ENCODE measurements at places on chromosomes 1 and 21.

DNA sequence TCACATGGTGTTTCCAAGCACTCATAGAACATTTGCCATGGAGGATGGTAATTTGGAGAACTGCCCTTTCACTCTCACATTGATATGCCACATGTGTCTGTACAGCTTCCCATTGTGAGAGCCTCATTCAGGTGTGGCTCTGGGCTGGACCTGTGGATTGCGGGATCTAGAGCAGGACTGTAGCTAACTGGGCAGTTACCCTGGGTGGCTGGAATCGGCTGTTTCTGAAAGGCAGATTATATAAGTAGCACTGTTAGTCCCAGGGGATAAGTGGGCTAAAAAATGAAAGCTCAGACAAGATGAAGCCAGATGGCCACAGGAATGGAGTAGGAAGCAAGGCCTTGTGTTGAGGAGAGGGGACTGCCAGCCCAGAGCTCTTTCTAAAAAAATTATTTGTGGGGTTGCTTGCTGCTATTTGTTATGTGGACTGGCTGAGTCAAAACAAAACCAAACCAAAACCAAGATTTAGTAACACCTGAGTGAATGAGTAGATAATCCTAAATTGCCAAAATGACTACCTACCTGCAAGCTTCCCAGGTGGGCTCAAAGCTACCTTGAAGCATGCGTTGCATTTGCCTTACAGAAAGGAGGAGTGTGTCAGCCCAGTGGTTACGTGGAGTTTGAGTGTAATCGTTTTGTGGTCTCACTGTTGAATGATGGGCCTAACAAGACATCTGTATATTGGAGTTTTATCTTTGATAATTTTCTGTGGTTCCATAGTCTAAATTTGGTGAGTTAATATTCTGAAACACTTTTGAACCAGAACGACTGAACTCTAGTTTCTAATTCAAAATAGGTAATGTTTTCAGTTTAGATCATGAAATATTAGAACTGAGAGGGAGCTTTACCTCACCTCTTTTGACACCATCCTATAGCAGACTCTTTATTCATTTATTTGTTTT lies 58.0 kb downstream of the SDCCAG8 start:
- no peak for DNase-seq

GRCh38 chr1:175174309-175175102 lies 18.1 kb downstream of the KIAA0040 start:
- DNase-seq = no peak

- DNase-seq = no peak
Measured at GRCh38 chr1:41024953-41025352, 3.4 kb upstream of the SLFNL1 start.

DNA sequence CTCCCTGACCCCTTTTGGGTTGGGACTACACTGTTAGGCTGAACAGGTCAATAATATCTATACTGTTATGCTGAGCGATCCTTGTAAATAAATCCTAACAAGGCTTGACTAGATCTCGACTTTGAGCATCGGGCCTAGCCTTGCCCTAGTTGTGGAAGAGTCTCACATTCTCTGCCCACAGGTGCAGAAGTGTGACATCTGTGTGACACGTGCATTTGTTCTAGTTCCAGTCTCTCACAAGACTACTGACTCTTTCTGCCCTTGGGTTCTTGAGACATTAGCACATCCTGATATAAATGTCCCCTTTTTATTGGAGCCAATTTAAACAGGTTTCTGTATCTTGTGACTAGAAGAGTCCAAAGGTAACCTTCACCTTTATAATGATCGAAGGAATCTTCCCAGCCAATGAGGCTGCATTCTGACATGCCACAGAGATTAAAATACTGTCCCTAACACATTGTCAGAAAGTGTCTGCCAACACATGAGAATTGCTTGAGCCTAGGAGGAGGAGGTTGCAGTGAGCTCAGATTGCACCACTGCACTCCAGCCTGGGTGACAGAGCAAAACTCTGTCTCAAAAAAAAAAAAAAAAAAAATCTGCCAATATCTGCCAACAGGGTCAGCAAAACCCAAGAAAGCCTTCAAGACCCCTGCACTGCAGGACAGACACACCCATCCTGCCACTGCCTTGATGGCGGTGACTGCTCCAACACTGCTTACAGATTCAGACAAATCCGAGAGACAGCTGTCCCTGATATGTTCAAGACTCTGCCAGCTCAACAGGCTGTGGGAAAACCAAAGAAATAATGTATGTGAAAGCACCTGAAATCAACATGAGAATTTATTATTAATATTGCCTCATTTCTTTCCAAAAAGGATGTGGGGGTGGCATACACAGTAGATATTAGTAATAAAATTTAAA lies 56.5 kb upstream of the PSEN2 start:
- no peak for DNase-seq

DNA sequence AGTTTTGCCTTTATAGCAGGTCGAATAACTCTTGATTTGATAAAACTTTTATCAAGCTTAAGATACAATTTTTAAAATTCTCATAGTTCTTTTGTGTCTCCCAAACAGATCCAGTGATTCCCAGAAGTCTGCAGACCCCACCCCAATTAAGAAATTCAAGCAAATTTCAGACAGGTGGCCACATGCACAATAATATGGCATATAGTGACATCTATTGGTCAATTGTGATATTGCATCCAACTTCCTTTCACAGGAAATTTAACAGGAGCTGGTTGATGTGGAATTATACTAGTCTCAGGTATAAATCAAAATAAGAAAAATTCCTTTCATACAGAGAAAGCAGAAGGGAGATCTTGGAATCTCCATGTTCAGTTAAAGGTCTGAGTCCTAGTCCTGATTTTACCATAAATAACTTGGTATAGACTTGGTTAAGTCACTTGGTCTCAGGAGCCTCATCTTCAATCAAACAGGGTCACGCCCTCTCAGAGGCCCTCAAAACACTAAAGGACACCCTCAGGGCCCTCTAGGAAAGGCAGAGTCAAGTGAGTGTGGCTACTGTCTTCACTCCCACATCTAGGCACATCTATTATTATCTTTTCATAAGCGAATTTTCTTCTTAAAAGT lies 24.1 kb downstream of the PIGM start:
- no peak for DNase-seq

- DNase-seq = no peak
Measured at GRCh38 chr1:226312065-226312464, 3.1 kb upstream of the LIN9 start.

DNA sequence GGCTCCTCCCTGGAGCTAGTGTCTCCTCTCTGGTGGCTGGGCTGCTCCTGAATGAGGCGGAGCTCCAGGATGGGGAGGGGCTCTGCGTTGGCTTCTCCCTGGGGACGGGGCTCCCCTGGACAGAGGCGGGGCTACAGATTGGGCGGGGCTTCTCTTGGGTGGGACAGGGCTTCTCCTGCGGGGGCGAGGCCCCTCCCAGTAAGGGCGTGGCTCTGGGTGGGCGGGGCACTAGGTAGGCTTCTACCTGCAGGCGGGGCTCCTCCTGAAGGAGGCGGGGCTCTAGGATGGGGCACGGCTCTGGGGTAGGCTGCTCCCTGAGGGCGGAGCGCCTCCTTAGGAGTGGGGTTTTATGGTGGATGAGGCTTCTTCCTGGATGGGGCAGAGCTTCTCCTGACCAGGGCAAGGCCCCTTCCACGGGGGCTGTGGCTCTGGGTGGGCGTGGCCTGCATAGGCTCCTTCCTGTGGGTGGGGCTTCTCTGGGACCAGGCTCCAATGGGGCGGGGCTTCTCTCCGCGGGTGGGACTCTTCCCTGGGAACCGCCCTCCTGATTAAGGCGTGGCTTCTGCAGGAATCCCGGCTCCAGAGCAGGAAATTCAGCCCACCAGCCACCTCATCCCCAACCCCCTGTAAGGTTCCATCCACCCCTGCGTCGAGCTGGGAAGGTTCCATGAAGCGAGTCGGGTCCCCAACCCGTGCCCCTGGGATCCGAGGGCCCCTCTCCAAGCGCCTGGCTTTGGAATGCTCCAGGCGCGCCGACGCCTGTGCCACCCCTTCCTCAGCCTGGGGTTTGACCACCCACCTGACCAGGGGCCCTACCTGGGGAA lies 22.7 kb upstream of the ARF1 start:
- peak; percentile 75 for DNase-seq

- peak; percentile 36 for DNase-seq
Measured at GRCh38 chr1:245956225-245956624, 550.9 kb downstream of the SMYD3 start.

DNA sequence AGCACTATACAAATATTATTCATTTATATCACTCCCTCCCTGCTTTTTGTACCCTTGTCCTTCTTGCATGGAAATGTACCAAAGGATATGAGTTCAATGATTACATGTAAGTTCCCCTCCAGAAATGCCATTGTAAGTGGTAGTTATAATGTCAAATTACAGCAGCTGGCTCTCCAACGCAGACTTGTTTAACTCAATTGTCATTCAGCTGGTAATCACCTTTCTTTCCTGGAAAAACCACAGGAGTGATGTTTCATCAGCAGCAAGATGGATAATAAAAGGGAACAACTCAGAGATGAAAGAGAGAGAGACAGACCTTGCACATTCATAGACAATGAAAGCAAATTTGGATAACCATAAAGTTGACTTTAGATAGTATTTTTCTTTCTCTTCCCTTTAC lies 578.6 kb upstream of the PBX1 start:
- no peak for DNase-seq

DNA sequence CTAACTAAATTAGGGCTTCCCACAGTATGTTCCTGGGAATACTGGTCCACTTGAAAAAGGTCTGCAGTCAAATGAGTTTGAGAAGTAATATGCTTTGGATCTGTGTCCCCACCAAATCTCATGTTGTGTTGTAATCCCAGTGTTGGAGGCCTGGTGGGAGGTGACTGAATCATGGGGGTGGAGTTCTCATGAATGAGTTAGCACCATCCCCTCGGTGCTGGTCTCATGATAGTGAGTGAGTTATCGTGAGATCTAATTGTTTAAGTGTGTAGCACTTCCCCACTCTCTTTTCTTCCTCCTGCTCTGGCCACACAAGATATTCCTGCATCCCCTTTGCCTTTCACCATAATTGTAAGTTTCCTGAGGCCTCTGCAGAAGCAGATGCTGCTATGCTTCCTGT lies 16.9 kb upstream of the DMRTB1 start:
- no peak for DNase-seq

DNA sequence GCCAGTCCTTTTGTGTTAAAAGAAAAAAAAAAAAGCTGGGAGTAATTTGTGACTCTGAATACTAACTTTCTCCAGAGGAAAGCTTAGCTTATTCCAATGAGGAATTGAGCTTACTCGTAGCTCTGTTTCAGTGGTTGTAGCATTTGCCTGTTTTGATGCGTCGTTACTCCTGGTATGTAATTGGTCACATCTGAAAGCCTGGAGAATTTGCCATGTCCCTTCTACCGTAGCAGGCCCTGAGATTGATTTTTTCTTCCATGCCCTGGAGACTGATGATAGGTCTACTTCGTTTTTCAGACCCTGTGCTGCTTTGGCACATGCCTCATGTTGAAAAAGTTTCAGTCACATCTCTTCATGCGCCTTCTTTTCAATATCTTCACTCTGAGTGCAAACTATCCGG lies 1103.0 kb downstream of the PLA2G4A start:
- no peak for DNase-seq

DNA sequence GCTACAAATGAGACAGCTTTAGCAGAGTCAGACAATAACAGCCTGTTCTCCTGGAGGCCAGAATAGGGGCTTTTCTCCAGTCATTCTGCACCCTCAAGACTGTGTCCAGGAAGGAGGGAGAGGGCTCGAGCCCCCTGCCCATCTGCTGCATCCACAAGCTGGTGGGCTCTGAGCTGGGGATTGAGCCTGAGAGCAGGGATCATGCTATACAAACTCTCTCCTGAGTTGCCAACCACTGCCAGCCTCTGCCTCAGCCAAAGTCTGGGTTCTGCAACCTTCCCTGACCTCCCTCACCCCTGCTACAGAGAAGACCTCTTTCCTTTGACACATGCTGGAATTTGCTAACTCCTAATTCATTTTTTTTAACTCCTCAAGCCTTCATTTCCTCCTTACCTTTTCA lies 14.8 kb upstream of the PPM1J start:
- DNase-seq = no peak

GRCh38 chr1:188127507-188127906 lies 1298.8 kb downstream of the PLA2G4A start:
- no peak for DNase-seq

GRCh38 chr1:187951817-187952216 lies 1123.1 kb downstream of the PLA2G4A start:
- no peak for DNase-seq

DNA sequence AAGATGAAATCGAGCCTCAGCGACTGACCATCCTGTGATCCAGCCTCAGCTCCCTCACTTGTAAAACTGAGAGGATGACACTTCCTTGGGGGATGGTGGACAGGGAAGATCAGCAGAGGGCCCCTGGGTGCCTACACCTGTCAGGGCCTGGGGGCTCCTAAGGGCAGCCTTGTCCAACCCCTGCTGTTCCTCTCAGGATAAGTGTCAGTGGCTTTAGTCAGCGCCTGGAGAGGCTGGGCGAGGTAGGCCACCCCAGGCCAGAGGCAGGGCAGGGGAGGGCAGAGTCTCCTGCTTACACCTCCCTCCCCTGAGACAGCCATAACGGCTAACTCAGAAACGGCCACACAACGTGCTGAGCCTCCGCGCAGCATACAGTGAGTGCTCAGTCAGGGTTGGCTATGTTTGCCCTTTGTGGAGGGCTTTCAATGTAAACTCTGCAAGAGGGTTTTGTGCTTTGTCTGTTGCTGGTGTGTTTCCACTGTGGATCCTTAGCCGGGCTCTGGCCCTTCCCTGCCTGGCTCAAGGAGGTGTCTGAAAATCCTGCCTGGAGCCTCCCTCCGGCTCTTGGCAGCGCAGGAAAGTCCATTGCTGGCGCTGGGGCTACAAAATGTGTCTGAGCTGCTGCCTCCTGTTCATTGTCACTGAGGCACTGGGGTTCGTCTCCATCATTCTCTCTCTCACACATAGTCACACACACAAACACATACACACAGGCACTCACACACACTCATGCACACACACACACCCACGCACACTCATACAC lies 588.4 kb downstream of the PTPRU start:
- DNase-seq = no peak

GRCh38 chr1:104406728-104407127 lies 657.0 kb downstream of the AMY1C start:
- DNase-seq = no peak

GRCh38 chr1:20932437-20932977 lies 145.4 kb upstream of the HP1BP3 start:
- no peak for DNase-seq

GRCh38 chr21:44574457-44575306 lies 1.2 kb downstream of the KRTAP10-4 start:
- DNase-seq = peak; percentile 28

GRCh38 chr1:41789661-41790330 lies 128.9 kb downstream of the HIVEP3 start:
- no peak for DNase-seq

- DNase-seq = no peak
Measured at GRCh38 chr1:187237542-187237941, 408.8 kb downstream of the PLA2G4A start.

GRCh38 chr1:230144010-230144614 lies 77.1 kb downstream of the GALNT2 start:
- DNase-seq = no peak

Measured in activated T-cell treated with anti-CD3 and anti-CD28 coated beads, Interleukin-2, amount 50 U/mL, for 24 hours (primary cell).